ENCODE measurements at places on chromosomes 6 and 20. TPM values are rescaled to one million over a fixed set of nuclear protein-coding genes. Genes with fewer than 3 reads are reported as not detected.
A peak's percentile ranks its signal among the peaks of the same experiment; 100 is the strongest.

C20orf141 gene
- not detected for total RNA-seq

SLC22A23 gene
- total RNA-seq: 6.2 TPM

STX11 gene
- total RNA-seq: 0.30 TPM

MEP1A gene
- not detected for total RNA-seq

SMIM29 gene
- 19.1 TPM for total RNA-seq

SPATA25 gene
- total RNA-seq: 2.0 TPM

PAX1 gene
- total RNA-seq: 0.09 TPM

CCN6 gene
- total RNA-seq: not detected

GGT7 gene
- total RNA-seq: 14.1 TPM

POM121L2 gene
- not detected for total RNA-seq

SIRPA gene
- 81.2 TPM for total RNA-seq

GABRR1 gene
- 0.67 TPM for total RNA-seq

- no peak for DNase-seq
Observed at GRCh38 chr6:45807311-45808041, 208.2 kb downstream of the CLIC5 start.

DNA sequence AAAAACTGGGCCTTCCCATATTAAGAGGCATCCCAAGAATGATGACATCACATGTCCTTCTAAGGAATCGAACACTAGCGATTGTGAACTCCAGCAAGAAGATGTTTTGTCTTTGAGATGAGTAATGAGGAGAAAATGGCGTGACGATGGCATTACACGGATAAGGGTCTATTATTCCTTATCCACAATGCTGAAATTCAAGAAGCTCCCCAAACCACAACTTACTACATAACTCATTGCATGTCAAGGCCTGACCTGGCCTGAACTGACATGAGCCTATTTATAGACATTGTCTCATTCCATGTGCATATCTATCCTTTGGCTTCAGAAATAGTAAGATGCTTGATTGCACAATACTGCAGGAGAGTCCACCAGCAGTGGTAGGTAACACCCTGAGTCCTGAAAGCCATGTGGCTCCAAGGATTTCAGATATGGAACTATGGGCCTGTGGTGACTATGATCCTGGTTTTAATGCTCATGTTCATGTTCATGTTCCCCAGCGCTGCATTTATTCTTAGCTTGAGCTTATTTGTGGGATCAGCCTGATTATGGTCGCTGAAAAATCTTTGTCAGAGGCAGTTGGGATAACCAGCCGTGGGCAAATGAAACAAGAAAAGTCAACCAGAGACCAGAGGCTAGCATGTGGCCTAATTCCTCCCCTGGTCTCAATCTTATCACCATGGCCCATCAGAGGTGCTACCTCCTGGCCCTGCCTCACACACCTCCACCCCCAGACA lies 183.2 kb upstream of the JARID2 start:
- DNase-seq: no peak

DNA sequence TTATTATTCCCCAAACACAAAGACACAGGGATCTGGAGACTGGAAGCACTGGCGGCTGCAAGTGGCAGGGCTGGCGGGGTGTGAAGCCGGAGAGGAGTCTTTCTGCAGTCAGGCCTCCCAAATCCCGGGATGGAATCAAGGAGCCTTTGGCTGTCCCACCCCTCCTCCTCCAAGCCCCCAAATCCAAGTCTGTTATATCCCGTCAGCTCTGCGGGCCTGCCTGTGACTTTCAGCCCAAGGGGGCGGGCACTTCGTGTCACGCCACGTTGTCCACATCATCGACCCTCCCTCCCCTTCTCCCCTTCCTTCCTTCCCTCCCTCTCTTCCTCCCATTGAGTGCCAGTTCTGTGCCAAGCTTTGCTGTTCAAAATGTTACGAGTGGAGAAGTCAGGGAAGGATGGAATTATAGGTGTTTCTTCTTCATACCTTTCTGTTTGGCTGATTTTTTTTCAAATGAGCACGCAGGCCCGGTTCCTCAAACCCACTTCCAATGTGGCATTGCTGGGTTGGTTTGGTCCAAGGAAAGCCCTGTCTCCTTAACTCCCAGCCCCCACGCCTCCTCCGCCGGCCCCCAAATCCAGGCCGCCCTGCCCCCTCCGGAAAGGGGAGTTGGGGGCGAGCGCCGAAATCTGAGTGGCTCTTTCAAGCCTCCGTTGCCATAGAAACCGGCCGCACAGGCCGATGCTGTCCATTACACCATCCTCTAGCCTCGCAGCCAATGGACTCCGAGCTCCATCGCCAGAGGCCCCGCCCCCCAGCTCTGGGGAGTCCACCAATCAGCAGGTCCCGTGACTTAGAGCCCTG lies 12.7 kb downstream of the ZCCHC3 start:
- DNase-seq: peak; percentile 100

- DNase-seq: peak; percentile 64
Observed at GRCh38 chr6:127458817-127459216, 372 bp downstream of the KIAA0408 start.

DNA sequence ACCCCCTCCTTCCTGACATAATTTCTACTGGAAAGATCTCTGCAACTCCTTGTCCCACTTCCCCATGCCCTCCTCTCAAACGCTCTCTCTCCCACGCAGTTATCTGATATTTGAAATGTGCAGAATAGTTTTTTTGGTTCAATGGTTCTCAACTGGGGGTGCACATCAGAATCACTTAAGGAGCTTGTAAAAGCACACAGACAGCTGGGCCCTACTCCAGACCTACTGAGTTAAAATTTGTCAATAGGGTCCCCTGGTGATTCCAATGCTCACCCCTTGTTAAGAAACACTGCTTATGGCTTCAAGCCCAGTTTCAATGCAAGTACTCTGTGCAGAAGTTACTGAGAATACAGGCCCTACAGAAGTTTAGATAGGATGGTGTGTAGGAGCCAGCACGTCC lies 45.2 kb upstream of the KCNK16 start:
- peak; percentile 86 for DNase-seq

DNA sequence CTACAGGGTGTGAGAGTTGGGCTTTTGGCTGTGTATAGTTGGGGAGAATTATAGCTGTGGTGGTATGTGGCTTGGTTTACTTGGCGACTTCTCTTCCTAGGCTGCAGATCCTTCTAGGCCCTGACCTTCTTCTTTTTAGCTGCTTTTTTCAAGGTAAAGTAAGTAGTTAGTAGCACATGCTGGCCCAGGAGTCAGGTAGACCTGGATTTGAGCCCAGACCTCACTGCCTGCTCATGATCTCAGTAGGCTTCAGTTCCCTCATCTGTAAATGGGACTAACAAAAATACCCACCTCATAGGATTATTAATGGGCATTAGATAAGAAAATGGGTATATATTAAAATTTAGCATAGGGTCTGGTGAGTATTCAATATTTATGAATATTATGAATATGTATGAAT lies 17.4 kb upstream of the TMEM217 start:
- DNase-seq: no peak

DNA sequence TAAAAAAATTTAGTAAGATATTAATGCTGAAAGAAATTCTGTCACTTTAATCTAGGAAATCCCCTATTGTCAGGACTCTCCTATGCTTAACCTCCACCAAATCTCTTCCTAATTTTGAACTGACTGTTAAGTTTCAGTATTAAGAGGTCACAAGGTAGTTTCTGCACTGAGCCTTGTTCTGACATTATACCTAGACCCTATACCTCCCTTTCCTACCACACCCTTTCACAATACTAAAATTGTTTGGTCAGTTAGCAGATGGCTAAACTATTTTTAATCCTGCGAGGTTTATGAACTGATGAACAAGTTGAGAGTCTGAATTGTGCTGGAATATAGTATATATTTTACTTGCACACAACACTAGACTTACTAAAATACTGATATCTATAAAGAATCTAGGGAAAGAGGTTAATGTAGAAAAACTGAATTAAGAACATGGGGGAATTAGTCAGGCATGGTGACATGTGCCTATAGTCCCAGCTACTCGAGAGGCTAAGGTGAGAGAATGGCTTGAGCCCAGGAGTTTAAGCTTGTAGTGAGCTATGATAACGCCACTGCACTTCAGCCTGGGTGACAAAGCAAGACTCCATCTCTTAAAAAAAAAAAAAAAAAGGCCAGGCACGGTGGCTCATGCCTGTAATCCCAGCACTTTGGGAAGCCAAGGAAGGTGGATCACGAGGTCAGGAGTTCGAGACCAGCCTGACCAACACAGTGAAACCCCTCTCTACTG lies 51.5 kb downstream of the HBS1L start:
- DNase-seq: no peak

- no peak for DNase-seq
Observed at GRCh38 chr6:31966997-31967925, 4.7 kb downstream of the DXO start.

GRCh38 chr6:139433631-139434419 lies 59.4 kb upstream of the CITED2 start:
- DNase-seq: no peak

GRCh38 chr6:42509256-42509655 lies 54.6 kb upstream of the UBR2 start:
- DNase-seq: no peak

DNA sequence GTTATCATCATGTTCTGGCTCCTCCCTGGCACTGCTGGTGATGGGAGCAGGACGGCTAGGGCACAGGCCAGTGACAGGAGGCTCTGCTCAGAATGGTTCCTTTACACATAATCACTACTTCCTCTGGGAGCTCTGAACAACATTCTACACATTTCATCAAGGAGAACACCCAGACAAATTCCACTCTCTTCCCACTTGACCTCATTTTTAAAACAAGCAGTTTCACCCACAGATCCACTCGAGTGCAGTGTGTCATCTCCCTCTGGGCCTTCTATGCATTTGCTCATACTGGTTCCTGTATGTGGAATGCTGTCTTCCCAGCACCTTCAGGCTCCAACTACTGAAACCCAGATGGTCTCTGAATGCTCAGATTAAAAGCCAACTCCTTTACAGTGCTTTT lies 84.8 kb downstream of the ELOVL5 start:
- no peak for DNase-seq

DNA sequence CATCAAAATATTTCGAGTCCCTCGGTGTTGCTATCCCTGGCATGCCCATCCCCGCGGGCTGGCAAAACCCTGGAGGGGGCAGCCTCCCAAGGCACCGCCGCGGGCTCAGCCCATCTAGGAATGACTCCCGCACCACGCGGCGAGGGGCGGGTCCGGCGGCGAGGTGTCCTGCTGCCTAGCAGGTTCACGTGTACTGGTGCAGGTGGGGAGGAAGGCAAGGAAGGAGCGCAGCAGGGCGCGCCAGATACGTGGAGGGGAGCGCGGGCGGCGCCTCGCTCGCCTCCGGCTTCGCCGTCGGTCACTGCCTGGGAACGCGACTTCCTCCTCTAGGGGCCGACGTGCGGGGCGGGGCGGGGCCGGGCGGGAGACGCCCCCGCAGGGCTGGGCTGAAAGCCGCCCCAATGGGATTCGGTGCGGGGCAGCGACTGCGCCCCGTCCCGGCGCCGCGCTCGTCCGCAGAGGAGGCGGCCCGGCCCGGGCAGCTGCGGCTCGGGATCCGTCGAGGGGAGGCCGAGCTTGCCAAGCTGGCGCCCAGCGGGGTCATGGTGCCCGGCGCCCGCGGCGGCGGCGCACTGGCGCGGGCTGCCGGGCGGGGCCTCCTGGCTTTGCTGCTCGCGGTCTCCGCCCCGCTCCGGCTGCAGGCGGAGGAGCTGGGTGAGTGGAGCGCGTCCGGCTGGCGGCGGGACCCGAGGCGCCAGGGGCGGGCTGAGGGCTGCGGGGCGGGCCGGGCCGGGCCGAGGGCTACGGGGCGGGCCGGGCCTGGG lies at the start of gene DCBLD1:
DCBLD1 (plus strand) TSS at position 435 of the 764 bp plus-strand sequence; CDS start at position 543, 108 bp downstream.
- DNase-seq: peak; percentile 65

DNA sequence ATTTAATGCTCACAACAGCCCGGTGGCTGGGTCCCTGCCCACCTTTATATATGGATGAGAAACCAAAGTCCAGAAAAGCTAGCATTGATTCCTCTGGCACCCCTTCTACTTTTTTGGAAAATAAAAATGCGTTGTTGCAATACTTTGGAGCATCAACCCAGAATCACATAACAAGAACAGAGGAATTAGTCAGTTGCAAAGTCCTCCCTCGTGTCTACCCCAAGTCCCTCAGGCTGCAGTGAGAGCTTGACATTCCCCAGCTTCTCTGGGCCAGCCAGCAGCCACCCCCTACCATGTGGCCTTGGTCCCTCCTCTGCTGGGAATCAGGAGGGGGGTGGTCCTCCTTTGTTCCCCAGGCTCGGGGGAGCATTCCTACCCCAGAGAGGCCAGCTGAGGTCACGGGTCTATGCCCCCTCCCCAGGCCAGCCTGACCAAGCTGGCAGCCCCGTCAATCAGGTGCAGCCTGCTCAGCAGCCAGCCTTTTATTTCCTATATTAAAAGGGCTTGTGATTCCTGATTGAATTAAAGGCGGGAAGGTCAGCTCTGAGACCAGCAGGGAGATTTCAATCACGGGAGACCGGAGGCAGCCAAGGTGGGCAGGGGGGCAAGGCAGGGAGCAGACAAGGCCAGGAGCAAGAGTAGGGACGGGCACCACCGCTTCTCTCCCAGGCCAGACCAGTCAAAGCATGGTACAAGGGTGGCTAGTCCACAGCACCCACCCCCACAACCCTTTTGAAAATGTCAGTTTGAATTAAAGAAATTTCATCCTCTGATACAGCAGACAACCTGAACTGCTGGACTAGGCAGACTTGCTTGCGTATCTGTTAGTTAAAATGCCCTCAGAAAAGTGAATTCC lies 158.9 kb downstream of the MRPL14 start:
- DNase-seq: no peak

GRCh38 chr20:14445902-14446301 lies 108.5 kb upstream of the FLRT3 start:
- DNase-seq: no peak

- DNase-seq: no peak
Observed at GRCh38 chr6:42958125-42958524, 2.4 kb upstream of the GNMT start.

- no peak for DNase-seq
Observed at GRCh38 chr20:1327827-1328679, 886 bp downstream of the SDCBP2 start.

DNA sequence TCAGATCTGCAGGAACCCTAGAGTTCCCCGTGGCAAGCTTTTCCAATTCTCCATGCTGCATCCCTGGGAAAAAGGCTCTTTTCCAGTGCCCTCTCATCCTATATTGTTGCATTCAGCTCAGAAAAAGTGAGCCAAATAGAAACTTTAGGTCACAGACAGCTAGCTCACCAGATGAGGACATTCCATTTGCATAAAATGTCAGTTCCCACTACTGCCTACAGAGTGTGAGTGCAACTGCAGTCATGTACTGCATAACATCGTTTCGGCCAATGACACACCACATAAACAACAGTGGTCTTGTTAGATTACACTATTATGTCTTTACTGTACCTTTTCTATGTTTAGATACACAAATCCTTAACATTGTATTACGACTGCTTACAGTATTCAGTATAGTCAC lies 8.6 kb downstream of the HS3ST5 start:
- DNase-seq: no peak

- peak; percentile 74 for DNase-seq
Observed at GRCh38 chr6:138815797-138816528, 20.1 kb downstream of the ECT2L start.

- DNase-seq: no peak
Observed at GRCh38 chr6:41641352-41641925, 3.2 kb downstream of the MDFI start.

- DNase-seq: no peak
Observed at GRCh38 chr20:23641936-23642751, 4.4 kb upstream of the CST3 start.

Data from A673 (cell line).